ENCODE measurements at places on chromosomes 2 and 18.

DNA sequence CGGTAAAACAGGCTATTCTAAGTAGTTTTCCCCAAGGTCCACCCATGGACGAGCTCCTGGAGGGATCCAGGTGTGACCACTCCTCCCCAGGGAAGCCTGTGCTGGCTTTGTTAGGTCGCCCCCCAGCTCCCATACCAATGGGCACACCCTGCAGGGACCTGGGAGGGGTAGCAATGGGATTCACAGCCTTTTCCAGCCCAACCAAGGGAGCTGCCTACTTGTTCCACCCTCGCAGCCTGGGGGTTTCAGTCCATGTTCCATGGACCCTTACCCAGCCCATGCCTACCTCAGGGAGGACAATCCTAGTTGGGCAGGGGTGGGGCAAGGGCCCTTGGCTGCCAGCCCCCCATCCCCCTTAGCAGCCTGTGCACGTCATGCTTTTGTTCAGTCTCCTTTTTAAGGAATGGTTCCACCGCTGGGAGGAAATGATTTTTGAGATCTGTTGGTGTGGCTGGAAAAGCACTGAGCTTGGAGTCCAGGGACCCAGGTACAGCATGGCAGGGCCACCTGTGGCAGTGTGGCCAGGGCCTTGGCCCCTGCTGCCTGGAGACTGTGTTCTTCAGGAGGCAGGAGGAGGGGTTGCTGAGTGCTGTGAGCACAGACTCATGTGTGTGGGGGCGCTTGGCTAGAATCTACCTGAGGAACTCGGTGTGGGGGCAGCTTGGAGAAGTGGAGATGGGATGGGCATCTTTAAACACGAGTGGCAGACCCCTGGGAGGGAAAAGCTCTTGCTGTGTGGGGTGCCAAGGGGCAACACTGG, 166.8 kb downstream of the TWIST2 start:
- DNase-seq, result no peak

DNA sequence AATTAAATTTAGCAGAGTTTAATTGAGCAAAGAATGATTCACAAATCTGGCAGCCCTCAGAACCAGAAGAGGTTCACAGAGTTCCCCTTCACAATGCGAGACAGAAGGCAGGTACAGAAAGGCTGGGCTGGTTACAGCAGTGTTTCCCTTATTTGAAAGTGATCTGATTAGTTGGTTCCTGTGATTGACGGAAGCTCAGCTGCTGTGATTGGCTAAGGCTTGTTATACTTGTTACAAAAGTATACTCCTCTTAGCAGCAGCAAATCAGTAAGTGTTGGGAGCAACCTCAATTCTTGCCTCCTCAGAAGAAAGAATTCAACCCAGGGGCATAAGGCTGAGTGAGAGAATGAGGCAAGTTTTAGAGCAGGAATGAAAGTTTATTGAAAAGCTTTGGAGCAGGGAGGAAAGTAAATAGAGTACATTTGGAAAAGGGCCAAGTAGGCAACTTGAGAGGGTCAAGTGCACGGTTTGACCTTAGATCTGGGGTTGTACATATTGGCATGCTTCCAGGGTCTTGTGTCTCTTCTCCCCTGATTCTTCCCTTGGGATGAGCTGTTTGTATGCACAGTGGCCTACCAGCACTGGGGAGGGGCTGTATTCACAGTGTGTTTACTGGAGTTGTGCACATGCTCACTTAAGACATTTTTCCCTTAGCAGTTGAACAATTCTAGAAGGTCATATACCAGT, 431.8 kb upstream of the RAB12 start:
- no peak for DNase-seq

DNA sequence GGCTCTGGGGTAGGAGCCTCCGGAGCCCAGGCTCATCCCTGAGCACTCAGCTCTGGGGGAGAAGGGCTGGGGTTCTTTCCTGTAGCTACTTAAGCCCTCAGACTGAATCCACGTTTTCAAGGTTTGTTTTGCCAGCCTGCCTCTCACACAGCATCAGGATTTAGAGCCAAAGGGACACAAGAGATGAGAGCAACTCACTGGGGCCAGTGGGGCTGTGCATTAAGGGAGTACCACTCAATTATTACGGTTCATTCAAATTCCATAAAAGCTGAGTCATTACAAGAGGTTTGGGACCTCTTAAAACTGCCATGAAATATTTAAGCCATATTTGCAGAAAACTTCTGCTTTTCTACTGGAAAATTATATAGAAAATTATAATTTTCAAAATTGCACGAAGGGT, 17.1 kb upstream of the SNED1 start:
- no peak for DNase-seq

GRCh38 chr2:19769513-19769912, 132.3 kb downstream of the TTC32 start:
- DNase-seq, result no peak

DNA sequence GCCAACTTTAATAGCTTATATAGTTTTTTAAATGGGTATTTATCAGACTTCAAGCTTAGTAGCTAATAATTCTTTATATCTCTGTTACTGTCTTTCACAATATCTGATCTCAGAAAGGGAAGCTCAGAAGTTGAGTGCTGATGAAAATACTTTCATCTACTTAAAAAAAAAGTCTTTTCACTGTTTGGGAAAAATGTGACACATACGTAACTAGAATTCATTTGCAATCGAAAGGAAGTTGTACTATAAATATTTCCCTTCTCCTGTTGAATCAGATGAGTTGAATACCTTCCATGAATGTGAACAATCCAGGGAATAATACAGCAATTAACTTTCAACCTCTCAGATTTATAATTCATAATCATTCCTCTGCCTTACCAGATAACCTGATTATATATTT, 811 bp upstream of the SCG2 start:
- no peak for DNase-seq

DNA sequence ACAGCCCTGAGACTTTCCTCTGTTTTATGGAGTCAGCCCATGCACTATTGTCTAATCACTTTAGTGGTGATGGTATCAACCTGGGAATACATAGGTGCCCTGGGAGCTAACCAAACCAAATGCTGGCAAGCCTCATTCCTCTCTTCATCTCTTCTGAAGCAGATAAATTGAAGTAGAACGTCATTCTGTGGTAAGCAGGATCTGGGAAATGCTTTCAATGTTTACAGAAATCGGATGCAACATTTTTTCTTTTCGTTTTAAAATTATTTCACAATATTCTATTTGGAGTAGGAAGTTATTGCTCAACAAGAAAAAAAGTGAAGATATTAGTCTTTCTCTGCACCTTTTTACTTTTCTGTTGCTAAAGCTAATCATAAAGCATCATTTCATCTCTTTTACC, 114.2 kb downstream of the RBMS1 start:
- no peak for DNase-seq

- DNase-seq, result peak; percentile 21
Measured at GRCh38 chr2:179263446-179264367, 925 bp downstream of the SESTD1 start.

DNA sequence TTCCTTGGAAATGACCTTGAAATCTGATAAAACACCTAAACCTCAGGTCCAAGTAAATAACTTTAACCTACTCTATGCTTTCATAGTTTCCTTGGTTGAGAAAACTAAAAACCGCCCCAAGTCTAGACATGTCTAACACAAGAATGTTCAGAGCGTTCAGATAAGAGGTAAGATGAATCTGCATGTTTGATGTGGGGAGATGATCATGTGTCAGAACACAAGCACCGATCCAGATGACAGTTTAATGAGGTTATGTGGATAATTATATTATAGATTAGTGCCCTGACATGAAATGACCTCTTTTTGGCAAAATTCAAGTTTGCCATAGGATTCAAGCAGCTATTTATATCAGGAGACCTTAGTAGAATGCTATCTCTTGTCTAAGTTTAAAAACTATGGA, 729.8 kb upstream of the SOX11 start:
- DNase-seq, result no peak

- no peak for DNase-seq
Measured at GRCh38 chr2:241741016-241741415, 6.6 kb downstream of the D2HGDH start.

GRCh38 chr2:205465791-205466190, 216.5 kb upstream of the NRP2 start:
- no peak for DNase-seq

- DNase-seq, result peak; percentile 26
Measured at GRCh38 chr18:24427484-24427883, 1.0 kb downstream of the IMPACT start.

- DNase-seq, result no peak
Measured at GRCh38 chr2:160719116-160719515, 225.5 kb upstream of the RBMS1 start.

- DNase-seq, result no peak
Measured at GRCh38 chr2:237980751-237981150, 13.9 kb downstream of the UBE2F start.

- DNase-seq, result no peak
Measured at GRCh38 chr2:196260546-196260945, 89.2 kb upstream of the STK17B start.

DNA sequence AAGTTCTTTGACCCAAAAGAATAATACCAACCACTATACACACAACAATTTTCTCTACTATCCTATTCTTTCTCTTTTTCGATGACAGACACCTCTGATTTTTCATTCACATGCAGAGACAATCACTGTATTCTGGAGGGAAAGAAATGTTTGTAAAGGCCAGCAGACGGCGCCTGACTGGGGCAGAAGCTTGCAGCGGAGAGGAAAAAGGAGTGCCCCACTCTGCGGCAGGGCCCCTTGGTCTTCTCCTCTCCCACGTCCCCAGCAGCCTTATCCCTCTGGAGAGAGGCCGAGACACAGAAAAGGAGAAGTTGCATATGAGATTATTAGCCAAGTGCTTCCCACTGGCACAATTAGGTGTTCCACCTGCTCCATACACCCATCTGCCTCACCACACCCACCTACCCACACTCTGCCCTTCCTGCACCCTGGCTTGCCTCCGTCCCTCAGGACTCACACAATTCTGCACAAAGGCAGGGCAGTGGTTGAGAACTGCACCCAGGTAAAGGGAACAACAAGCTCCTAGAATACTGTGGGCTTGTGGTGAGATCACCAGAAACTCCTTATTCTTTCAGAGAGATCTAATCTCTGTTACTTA, 687.3 kb downstream of the NRXN1 start:
- DNase-seq, result no peak

- no peak for DNase-seq
Measured at GRCh38 chr18:69817335-69817940, 130.2 kb downstream of the CD226 start.

GRCh38 chr2:127626917-127627739, 18.8 kb upstream of the GPR17 start:
- no peak for DNase-seq

GRCh38 chr2:238869293-238870124, 21.6 kb downstream of the TWIST2 start:
- DNase-seq, result no peak

GRCh38 chr2:64876137-64876647, 113.0 kb upstream of the SLC1A4 start:
- DNase-seq, result no peak

GRCh38 chr2:234722176-234722575, 225.3 kb upstream of the ARL4C start:
- DNase-seq, result no peak

DNA sequence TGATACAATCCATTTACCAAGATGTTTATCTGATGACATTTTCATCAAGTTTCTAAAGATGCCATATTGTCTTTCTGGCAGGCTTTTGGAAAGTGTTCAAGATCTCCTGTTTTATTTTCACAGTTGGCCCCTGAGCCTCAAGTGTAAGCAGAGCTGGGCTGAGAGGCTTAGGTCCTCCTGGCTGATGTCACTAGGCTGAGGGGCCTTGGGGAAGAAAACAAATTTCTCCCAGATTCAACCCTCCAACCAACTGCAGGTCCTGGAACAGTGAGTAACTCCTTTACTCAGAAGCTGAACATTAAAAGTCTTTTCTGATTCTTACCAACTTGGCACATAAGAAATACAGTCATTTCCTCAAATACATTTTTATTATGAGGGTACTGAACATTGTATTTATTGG, 14.9 kb upstream of the IL1RL1 start:
- no peak for DNase-seq

GRCh38 chr2:136054856-136055255, 63.1 kb downstream of the CXCR4 start:
- DNase-seq, result no peak

DNA sequence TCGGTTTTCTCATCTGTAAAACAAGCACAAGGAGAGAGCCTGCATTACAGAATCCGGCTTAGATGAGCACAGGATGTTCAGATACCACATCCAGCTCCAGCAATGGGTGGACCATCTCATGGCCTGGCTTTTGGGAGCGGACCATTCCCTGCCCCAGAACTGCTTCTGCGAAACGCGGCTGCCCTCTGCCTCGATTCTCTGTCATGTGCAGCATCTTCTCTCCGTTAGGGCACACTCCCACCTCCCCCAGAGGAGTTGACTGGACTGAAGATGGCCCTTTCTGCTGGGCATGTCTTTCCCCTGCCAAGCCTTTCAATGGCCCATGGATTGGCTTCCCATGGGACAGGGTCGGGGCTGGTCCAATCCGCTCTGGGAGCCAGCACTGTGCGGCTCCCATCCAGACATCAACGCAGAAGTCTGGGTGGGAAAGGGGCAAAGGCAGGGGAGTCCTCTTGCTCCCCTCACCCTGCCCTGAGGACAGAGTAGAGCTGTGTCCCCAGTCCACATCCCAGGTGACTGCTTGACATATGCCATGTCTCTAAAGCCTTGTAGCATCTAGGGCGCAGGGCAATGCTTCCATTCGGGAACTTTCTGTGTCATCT, 14.3 kb upstream of the FAHD2A start:
- DNase-seq, result no peak

DNA sequence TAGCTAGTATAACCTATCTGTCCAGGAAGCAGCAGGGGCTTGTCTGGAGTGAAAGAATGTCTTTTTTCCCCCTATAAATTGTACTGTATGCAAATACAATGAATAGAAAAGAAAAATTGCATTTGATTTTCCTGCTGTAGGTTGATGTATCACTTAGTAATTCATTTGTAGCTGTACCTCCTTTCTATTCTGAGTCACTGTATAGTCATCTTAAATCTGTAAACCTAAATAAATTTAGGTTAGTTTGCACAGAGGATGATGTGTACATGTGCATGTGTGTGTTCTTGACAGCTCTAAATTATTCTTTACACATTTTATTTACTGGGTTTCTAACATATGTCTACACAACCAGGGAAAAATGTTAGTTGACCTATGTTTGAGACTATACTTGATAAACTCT, 478.7 kb upstream of the CNTNAP5 start:
- DNase-seq, result no peak

DNA sequence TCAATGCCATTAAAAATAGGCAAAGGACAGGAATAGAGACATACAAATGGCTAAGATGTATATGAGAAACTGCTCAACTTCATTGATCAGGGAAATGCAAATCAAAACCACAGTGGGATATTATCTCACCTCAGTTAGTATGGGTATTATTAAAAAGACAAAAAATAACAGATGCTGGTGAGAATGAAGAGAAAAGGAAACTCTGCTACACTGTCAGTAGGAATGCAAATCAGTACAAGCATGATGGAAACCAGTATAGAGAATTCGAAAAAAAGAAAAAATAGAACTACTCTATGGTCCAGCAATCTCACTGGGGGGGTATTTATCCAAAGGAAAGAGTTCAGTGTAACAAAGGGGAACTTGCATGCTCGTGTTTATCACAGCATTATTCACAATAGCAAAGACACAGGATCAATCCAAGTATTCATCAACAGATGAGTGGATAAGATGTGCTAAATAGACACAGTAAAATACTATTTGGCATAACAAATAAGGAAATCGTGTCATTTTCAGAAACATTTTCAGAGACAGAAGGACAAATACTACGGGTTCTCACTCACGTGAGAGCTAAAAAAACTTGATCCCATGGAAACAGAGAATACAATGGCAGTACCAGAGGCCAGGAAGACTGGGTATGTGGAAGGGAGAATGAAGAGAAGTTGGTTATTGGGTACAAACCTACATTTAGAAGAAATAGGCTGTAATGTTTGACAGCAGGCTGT, 60.6 kb downstream of the CCDC74A start:
- DNase-seq, result no peak
